ENCODE measurements at places on chromosomes 5 and 9. TPM values are rescaled to one million over a fixed set of nuclear protein-coding genes. Genes with fewer than 3 reads are reported as not detected.
A peak's percentile ranks its signal among the peaks of the same experiment; 100 is the strongest.

GRCh38 chr5:580436-580835 is 31.7 kb upstream of the CEP72 start:
- DNase-seq: no peak

DNA sequence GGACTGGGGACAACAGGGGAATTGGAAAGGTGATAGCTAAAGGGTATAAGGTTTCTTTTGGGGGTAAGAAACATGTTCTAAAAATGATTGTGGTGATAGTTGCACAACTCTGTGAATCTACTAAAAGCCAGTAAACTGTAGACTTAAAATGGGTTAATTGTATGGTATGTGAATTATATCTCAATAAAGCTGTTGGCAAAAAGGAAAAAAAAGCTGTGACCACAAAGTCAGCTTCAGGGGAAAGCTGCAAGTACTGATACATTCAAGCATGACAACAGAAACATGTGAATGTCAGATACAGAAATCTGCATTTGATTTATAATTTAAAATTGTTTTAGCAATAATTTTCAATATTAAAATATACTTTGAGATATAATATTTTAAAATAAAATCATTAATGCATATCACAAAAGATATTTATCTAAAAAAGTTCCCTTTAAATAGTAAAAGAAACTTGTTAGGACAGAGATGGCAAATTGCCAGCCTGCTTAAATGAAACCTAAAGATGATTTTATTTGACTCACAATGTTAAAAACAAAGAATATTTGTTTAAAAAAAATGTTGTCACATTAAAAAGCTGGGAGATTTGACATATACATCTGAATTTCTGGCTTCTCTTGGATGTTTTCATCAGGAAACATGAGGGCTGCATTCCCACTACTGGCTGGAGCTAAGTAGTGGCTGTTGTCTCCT is 66.0 kb downstream of the TBCA start:
- no peak for DNase-seq

DNA sequence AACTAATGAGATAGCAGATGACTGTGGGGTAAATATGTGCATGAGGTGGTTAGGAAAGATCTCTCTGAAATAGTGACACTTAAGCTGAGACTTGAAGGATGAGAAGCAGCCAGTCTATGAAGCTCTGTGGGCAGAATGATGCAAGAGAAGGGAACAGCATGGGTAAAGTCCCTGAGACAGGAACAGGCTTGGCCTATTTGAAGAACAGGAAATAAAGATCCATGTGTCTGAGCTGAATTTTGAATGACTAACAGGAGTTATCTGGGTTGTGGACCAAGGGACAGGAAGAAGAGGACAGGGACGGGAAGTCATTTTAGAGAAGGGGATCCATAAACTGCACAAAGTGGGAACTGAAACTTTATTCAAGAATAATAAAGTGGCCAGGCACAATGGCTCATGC is 25.6 kb upstream of the HMGCS1 start:
- DNase-seq: no peak

DNA sequence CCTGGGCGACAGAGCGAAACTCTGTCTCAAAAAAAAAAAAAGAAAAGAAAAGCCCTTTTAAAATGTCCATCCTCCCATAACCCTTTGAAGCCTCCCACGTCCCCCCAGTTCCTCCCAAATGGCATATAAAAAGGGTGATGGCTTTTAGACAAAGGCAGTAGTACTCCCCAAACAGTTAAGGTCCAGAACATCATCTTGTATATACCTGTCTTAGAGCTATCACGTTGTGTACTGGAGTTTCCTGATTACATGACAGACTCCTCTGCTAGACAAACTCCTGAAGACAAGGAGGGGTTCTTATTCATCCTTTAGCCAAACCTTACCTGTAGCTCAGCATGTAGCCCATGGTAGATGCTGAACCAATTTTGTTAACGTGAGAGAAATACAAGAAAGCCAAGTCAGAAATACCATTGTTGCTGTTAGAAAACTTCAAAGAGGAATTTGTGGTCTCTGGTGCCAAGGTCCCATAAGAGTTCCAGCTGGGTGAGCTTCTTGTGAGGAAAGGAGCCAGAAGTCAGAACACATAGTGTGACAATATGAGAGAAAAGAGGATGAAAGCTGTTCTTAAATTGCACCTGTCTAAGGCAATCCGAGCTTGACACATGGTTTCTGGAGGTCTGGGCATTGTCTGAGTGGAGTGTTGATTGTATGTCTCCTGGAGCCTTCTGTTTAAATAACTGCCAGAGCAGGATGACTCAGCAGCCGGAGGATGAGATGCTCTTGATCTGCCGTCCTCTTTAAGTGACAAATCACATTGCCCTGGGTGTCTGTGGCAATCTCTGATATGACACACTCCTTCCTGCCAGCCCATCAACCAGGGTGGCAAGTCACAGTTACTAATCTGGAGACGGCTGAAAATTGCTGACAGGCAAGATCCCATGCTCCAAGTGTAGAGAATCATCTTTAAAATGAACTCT is 69.1 kb downstream of the ARRDC3 start:
- peak; percentile 76 for DNase-seq

- DNase-seq: no peak
These were observed 596.1 kb downstream of the IRX1 start for GRCh38 chr5:4191703-4192102.

- no peak for DNase-seq
These were observed 333.5 kb downstream of the DEPDC1B start for GRCh38 chr5:60366489-60366888.

Gene SLC36A3
- not detected for total RNA-seq

Gene NUTM2F
- total RNA-seq: not detected

Gene TRUB2
- total RNA-seq: 26.5 TPM

Gene HMGXB3
- total RNA-seq: 14.9 TPM

Data from right cardiac atrium (tissue), 5 donors.